ENCODE measurements at places on chromosomes 5 and 9.
A peak's percentile ranks its signal among the peaks of the same experiment; 100 is the strongest.

GRCh38 chr5:150946351-150946905 lies 41.6 kb upstream of the ZNF300 start:
- DNase-seq, result no peak

- DNase-seq, result peak; percentile 71
Measured at GRCh38 chr9:127388037-127388855, 8.7 kb upstream of the SLC2A8 start.

GRCh38 chr9:32413424-32413823 lies 29.0 kb downstream of the ACO1 start:
- DNase-seq, result no peak

DNA sequence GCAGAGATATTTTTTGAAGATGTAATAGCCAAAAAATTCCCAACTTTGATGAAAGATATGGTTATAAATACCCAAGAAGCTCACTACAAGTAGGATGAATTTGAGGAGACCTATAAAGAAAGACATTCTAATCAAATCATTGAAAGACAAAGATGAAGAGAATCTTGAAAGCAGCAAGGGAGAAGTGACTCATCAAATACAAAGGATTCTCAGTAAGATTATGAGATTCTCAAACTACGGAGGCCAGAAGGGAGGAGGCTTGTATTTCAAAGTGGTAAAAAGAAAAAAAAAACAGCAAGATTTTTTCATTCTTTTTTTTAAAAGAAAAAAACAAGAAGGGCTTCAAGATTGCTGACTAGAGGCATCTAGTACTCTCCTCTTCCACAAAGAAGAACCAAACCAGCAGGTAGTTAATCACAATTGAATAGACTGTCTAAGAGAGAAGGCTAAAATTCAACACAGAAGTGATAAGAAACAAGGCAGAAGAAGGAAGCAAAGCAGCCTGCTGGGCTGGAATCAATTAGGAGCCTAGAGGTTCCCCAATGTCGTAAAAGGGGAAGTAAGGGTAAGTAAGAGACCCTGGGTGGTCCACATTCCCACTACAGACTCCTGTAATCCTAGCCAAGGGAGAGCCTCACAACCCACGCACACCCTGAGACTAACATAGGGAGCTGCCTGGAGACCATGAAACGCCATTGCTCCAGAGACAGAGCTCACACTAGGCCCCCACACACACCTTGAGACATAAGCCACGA lies 59.1 kb upstream of the NIPAL4 start:
- no peak for DNase-seq

DNA sequence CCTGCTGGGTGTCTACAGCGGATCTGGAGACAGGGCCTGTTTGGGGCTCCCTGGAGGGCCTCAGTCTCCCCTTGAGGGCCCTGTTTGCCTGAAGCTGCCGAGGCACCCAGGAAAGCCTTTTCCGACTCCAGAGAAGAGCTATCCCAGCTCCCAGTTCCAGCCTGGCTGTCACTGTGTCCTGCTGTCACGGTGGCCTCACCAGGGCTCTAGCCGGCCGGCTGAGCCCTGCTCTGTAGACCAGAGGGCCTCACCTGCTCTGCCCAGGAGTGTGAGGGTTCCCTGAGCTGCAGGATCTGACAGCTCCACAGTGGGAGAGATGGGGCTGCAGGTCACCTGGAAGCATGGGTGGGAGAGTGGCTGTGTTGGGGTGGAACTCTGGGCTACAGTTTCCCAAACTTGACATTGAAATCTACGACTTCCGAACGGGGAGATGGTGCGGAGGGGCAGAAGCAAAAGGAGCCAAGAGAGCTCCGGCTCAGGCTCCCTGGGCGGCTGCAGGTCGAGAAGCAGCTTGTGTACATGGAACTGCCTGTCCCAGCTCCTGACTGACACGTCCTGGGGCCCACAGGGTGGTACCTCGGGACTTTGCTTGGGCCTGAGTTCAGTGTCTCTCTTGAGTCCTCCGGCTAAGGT lies 94.9 kb downstream of the CACNA1B start:
- DNase-seq, result no peak

- DNase-seq, result no peak
Measured at GRCh38 chr5:180098991-180099732, 27.6 kb upstream of the RNF130 start.

- DNase-seq, result no peak
Measured at GRCh38 chr9:127035423-127035822, 87.0 kb downstream of the ANGPTL2 start.

GRCh38 chr5:32934529-32934928 lies 223.4 kb downstream of the NPR3 start:
- no peak for DNase-seq

DNA sequence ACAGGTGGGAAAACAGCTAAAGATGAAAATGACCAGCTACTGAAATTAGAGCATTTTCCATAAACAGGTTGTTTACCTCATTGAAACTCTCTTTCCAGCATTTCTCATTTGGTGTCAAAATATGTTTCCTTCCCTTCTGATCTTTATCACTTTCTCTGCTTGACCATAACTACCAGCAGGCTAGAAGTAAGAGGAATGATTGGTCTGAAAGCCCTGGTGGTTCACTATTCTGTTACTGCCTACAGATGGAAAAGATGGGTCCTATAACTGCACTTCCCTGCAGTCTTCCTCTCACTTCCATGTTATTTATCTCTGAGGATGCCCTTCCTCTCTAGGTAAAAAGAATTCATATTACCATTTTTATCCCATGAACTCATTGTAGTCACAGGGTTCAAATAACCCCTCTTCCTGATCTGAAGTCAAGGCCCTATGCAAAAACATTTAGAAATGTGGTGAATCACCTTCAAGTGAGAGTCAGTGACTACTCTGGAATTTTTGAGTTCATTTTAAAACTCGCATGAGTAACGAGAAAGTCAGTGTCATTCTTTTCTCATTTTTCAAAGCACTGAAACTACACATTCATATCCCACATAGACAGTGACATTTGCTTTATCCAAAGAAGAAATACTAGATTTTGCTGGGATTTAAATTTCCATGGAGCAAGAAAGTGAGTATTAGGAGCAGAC lies 51.7 kb downstream of the ZNF474 start:
- no peak for DNase-seq

DNA sequence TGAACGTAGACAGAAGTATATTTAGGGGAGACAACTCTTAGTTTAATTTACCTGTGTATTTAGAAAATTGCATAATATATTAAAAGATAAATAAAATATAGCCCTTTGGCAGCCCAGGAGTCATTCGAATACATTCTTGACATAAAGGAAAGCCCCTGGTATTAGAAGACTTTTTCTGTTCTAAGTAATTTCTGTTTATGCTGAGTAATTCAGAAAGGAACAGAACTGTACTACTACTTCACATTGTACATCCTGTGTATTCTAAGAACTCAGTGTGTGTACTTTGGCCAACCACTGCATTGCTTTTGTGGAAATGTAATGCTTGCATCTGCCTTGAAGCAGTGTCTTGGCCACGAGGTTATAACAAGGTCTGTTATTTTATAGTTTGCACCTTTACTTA lies 136.4 kb downstream of the KDM4C start:
- DNase-seq, result no peak

Measured in ascending aorta (tissue), 2 donors.